Sciatic nerve (tissue), 2 donors: ENCODE measurements at places on chromosomes 3 and 15. TPM values are rescaled to one million over a fixed set of nuclear protein-coding genes. Genes with fewer than 3 reads are reported as not detected.

DNA sequence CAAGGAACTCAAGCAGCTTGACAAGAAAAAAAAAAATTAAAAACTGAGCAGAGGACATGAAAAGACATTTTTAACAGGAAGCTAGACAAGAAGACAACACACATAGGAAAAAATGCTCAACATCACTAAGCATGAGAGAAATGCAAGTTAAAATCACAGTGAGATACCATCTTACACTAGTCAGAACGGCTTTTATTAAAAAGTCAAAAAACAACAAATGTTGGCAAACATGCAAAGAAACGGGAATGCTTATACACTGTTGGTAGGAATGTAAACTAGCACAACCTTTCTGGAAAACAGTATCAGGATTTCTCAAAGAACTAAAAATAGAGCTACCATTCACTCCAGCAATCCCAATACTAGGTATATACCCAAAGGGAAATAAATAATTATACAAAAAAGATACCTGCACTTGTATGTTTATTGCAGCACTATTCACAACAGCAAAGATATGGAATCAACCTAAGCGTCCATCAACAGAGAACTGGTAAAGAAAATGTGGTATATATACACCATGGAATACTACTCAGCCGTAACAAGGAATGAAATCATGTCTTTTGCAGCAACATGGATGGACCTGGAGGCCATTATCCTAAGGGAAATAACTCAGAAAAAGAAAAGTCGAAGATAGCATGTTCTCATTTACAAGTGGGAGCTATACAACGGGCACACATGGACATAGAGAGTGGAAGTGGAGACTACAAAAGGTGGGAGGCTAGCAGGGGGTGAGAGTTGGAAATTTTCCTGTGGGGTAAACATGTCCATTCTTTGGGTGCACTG lies 5.2 kb downstream of the GOLIM4 start:
- no peak for DNase-seq

The NUTM1 gene
- not detected for total RNA-seq

DNA sequence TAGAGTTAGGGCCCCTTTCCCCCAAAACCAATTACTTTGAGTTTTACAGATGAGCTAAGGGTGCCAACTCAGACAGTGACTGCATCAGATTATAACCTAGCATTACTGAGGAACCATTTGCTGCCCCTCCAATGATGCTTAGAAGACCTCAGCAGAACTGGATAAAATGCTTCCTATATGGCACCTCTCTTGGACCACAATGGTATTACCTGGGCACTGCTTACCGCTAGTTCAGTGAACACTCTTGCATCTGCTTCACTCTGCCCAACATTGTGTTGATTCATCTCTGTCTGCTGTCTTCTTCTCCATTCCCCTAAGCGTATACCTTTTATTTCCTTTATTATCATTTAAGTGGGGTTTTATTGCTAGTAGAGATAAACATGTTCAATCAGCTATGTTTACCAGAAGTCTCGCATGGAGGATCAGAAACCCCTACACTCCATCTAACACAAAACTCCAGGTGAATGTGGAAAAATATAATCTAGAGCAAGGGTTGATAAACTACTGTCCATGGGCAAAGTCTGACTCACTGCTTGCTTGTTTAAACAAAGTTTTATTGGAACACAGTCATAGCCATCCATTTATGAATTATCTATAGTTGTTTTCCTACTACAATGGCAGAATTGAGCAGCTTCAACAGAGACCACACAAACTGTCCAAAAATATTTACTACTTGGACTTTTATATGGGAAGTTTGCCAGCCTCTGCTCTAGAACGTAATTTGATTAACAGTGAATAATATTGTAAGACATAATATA lies 100.2 kb upstream of the PTX3 start:
- no peak for DNase-seq

GRCh38 chr3:100580147-100580546 lies 29.3 kb upstream of the ADGRG7 start:
- no peak for DNase-seq

GRCh38 chr15:89912674-89913396 lies at the start of gene ARPIN:
TSS of gene ARPIN (minus strand) at chr15:89912952. CDS start at chr15:89912835, 117 bp downstream.
- DNase-seq, result peak; percentile 70

DNA sequence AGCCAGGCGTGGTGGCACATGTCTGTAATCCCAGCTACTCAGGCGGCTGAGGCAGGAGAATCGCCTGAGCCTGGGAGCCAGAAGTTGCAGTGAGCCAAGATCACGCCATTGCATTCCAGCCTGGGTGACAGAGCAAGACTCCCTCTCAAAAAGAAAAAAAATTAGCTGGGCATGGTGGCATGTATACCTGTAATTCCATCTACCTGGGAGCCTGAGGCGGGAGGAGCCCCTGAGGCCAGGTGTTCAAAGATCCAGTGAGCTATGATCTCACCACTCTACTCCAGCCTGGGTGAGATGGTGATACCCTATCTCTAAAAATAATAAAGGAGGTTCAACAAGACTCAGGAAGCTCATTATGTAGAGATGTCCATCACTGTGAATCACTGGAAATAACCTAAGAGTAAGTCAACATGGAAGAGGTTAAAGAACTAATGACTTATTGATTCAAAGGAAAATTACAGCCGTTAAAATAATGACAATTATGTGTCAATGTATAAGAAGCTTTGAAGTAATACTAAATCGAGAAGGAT lies 19.8 kb upstream of the RAB7A start:
- no peak for DNase-seq

GRCh38 chr3:103059432-103059831 lies 624.6 kb downstream of the ZPLD1 start:
- DNase-seq, result no peak

DNA sequence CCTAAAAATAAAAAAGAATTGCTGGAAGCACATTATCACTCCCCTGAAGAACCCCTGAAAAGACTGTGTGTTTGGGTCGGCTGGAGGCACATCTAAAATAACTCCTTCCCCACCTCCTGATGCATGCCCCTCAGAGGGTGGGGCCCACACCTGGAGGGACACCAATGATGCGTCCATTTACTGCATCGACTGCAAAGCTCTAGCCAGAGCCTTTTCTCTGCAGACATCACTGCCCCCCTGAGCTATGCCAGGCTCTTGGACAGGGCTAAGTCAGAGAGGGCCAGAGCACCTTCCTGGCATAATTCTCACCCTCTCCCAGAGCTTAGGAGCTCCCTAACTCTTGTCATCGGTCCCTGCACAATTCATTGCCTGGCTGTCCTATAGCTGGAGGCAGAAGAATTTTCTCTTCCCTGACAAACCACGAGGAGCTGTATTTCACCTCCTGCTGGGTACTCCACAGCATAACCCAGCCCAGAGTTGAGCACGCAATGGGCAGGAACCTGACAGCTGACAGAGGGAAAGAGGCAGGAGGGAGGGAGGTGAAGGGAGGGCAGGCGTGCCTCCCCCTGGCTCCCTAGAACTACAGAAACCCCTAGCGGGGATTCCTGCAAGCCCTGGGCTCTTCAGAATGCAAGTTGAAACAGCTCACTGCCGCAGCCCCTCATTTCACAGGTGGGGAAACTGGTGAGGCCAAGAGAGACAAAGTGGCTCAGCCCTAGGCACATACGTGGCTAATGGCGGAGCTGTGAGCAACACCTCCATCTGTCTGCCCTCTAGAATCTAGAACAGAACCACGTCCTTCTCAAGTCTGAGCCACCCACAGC lies 46.6 kb downstream of the XXYLT1 start:
- DNase-seq, result peak; percentile 30

DNA sequence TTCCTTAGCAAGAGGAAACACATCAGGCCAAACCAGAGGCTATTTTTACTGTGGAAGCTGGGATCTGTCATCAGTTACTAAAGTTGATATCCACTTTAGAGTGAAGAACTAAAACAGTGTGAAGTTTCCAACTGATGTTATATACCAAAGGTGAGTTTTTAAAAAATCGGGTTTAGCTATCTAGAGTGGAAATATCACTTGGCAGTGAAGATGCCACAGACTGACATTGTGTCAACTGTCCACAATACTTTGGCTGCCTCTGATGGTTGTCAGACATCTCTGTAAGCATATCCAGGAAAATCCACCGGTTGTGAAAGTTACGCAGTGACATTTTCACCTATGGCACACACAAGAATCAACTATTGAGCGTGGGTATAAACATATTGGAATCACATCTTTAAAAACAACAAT lies 9.2 kb downstream of the ZIC1 start:
- no peak for DNase-seq

- DNase-seq, result no peak
Observed at GRCh38 chr3:38140326-38141172, 2.1 kb downstream of the MYD88 start.

- DNase-seq, result peak; percentile 55
Observed at GRCh38 chr3:195729476-195730251, 8.9 kb downstream of the MUC20 start.

GRCh38 chr3:52400275-52400793 lies 44.6 kb downstream of the SEMA3G start:
- no peak for DNase-seq

- no peak for DNase-seq
Observed at GRCh38 chr3:23665741-23666140, 140.0 kb upstream of the UBE2E1 start.

DNA sequence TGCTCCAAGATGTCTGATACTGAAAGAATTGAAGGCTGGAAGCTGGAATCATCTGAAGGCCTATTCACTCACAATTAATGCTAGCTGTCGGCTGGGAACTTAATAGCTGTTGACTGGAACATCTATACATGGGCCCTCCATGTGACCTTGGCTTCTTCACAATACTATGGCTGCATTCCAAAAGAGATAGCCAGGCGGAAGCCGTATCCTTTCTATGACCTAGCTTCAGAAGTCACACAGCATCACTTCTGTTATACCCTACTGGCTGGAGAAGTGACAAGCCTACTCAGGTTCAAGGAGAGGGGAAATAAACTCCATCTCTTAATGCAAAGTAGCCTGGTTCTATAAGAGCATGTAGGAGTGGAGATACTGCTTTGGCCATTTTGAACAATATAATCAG lies 50.9 kb upstream of the SPRED1 start:
- DNase-seq, result no peak

DNA sequence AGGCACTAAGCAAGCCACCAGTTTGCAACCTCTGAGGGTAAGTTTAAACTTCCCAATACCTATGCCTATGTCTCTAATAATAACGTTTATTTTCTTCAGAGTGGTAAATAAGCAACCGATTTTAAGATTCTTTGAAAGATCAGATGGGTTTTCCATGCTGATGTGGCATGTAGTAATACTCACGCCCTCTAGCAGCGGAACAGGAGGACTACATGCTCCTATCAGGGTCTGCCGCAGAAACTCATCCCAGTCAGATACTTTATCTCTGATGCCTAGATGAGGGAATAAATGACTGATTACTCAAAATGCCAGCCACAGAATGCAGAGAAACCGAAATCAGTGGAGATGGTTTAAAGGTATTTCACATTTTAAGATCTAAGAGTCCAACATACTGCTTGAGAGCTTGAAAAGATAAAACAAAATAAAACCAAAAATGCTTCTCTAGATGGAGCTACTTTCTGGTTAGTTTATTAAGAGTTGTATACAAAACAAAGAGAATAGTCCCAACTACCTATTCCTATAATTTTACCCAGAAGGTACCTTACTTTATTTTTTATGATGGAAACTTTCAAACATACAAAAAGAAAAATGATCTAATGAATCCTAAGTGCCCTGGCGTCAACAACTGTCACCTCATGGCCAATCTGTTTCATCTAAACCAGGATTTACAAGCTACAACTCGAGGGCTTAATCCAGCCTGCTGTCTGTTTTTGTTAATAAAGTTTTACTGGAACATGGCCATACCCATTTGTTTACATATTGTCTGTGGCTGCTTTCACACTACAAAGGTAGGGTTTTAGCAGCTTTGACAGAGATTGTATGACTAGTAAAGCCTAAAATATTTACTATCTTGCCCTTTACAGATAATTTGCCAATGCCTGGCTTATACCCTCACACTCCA lies 37.5 kb upstream of the STIMATE start:
- DNase-seq, result no peak

DNA sequence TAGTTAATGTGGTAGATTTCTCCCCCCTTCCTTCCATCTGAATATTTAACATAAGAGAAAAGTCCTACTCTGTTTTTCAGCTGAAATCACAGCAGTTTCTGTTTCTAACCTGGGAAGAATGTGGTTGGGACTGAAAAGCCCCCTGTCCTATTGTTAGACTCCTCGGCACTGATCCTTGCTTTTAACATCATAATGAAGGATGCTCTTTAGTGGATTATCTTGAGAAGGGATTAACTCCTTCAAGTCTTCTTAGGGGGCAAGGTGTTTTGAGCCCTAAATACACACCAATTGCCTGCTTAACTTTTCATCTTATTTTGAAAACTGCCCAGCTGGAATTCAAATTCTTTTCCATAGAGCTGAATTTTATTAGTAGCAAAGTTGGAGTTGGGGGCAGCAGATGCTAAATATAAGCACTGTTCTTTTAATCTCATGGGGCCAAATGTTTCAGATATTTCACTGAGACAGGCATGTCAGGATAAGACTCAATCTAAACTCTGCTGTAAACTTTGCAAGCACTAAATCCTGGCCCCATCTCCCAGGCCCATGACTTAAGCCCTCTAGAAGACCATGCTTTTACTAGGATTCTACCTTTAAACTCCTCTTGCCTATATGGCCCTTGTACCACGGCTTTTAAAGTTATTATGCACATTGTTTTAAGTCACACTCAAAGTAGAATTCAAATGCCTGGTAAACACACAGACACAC lies 243.2 kb upstream of the NR2F2 start:
- DNase-seq, result no peak

The SEMA3F gene
- 29.3 TPM for total RNA-seq

GRCh38 chr15:90388462-90389380 lies 679 bp downstream of the IQGAP1 start:
- peak; percentile 84 for DNase-seq

- no peak for DNase-seq
Observed at GRCh38 chr3:60579734-60580133, 671.5 kb downstream of the FHIT start.

DNA sequence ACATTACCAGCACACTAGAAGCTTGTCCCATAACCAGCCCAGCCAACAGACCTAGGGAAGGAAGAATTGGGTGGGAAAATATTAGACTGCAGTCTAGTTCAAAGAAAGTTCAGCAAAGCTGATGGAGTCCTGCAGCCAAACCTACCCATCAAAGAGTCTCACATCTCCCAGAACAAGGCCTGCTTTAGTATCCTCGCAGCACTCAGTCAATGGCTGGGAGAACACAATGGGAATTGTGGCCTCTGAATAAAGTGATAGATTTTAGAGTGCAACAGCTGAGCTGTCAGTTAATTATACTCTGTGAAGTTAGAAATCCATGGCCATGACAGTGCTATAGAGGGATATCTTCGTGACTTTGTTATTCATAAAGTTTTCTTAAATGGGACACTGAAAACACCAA lies 207.2 kb upstream of the NAALADL2 start:
- DNase-seq, result no peak
